Glutamatergic neuron (in vitro differentiated cells): ENCODE measurements at places on chromosomes 3 and 15. TPM values are rescaled to one million over a fixed set of nuclear protein-coding genes. Genes with fewer than 3 reads are reported as not detected.

The PLA2G4D gene
- not detected for total RNA-seq

The SEMA3B gene
- 5.4 TPM for total RNA-seq

The FOXB1 gene
- not detected for total RNA-seq

The CAND2 gene
- 8.8 TPM for total RNA-seq

The NANOGP8 gene
- total RNA-seq, result 0.86 TPM

The PLA1A gene
- total RNA-seq, result not detected
